ENCODE measurements at places on chromosomes 3 and 15. TPM values are rescaled to one million over a fixed set of nuclear protein-coding genes. Genes with fewer than 3 reads are reported as not detected.

TMEM43 gene
- 47.3 TPM for total RNA-seq

ACAD11 gene
- total RNA-seq, result 20.2 TPM

DNA sequence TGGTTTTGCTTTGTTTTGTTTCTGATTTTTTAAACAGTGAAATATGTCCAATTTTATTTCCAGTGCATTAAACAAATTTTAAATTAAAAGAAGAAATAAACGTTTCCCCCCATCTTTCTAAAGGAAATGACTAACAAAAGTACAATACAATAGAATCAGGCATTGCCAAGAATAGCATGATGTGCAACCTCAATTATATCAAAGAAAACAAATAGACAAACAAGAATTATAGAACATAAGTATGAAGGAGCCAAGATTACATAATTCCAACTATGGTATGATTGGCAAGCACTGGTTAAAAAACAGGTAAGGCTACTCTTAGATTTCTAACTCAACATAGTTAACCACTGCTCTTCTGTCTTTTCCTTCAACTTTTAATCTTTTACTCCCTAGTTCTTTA is 26.4 kb downstream of the TIGIT start:
- peaks cover 5% of the 10 kb centered on the region for H3K36me3 ChIP-seq
- H3K4me3 ChIP-seq, result no peak overlapping the region
- peaks cover 6% of the 10 kb centered on the region for H3K4me1 ChIP-seq
- no peaks in the 10 kb centered on the region for H3K27me3 ChIP-seq
- no peak for DNase-seq

DNA sequence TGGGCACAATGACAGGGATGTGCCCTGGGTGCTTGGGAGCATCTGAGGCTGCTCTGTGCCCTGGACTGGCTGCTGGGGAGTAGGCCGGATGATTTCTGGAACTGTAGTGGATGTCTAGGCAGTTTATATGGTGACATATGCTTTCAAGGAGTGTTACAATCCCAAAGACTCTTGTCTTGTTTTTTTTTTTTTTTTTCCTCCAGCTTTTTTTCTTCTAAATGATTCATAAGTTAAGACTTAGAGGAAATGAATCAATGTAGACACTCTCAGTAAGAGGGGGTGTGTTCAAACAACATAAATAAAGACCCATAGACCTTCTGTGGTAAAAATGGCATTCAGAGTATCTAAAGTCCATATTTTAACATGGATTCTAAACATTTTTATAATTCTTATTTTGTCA is 706.1 kb upstream of the GOLIM4 start:
- H3K27me3 ChIP-seq, result no peaks in the 10 kb centered on the region
- no peak overlapping the region for H3K27ac ChIP-seq
- H3K4me1 ChIP-seq, result no peaks in the 10 kb centered on the region
- DNase-seq, result no peak
- H3K36me3 ChIP-seq, result no peaks in the 10 kb centered on the region
- H3K4me3 ChIP-seq, result no peak overlapping the region

- H3K27me3 ChIP-seq, result no peaks in the 10 kb centered on the region
Observed at GRCh38 chr15:89333011-89333860, 1.4 kb downstream of the POLG start.

GRCh38 chr3:146521394-146521793 is 23.0 kb downstream of the PLSCR1 start:
- no peak overlapping the region for H3K27ac ChIP-seq
- no peaks in the 10 kb centered on the region for H3K4me1 ChIP-seq
- H3K4me3 ChIP-seq, result no peak overlapping the region
- H3K27me3 ChIP-seq, result no peaks in the 10 kb centered on the region

Data from heart right ventricle (tissue), 16 donors.